ENCODE measurements at places on chromosomes 12 and 14.

DNA sequence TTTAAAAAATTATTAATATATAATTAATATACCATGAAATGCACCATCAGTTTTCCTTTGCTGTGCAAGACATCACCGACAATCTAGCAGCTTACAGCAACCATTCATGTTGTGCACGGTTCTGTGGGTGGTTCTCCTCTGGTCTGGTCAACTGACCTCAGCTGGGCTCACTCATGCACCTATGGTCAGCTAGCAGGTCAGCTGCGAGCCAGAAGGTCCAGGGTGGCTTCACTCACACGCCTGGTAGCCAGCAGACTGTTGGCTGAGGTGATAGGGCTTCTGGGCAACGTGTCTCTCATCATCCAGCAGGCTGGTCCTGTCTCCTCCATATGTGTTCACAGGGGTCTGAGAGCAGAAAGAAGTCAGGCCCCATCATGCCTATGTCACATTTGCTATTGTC is 210.4 kb downstream of the KIF26A start:
- no peak for DNase-seq

- no peak for DNase-seq
Observed at GRCh38 chr12:119208626-119209061, 29.9 kb downstream of the HSPB8 start.

- no peak for DNase-seq
Observed at GRCh38 chr12:19302100-19302640, 137.1 kb upstream of the AEBP2 start.

GRCh38 chr12:45434094-45434493 is 218.2 kb downstream of the ANO6 start:
- no peak for DNase-seq

DNA sequence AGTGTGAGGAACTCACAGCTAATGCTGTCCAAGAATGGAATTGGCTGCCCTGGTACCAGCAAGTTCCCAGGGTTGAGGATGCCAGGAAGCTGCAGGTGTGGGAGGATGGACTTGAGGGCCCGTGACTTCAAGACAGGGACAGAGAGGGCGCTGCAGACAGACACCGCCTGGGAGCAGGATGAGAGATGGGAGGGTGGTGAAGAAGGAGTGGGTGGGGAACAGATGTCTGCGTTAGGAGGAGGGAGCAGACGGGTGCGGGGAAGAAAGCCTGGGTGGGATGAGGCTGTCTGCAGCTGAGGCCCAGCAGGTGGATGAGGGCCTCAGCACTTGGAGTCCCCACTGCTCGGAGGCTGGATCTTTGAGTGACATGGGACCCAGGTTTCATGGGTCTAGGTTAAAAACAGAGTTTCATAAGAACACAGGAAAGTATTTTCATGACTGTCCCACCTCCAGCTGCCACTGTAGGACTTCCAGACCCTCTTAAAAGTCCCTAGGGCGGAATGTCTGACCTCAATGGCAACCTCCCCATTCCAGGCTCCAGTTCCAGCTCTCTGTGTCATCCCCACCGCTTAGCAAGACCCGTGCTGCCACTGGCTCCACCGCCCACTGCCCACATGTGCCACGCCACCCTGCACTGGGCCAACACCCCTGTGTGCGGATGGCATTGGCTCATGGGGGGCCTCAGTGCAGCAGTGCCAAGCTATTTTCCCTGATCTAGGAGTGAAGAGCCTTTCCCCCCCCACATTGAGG is 70.3 kb upstream of the SCN8A start:
- no peak for DNase-seq

DNA sequence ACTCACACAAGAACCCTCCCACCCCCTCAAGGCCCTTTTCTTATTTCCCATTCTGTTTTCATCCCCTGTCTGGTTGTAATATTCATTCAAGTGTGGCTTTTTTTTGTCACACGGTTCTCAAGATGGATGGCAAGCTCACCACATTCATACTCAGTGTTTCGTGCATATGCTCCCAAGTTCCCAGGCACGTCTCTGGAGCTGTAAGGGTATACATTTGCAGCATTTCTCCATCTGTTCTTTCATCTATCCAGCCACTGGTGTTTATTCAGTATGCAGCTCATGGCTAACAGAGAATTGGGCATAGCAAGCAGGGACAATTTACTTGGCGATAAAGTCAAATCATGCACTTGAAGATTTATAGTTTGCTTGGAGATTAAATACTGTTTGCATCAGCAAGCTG is 212.1 kb downstream of the GRIN2B start:
- DNase-seq = no peak

- no peak for DNase-seq
Observed at GRCh38 chr12:103397536-103397935, 98.2 kb downstream of the C12orf42 start.

GRCh38 chr12:81992461-81992860 is 233.3 kb upstream of the PPFIA2 start:
- no peak for DNase-seq

- no peak for DNase-seq
Observed at GRCh38 chr12:5071496-5071895, 27.8 kb downstream of the KCNA5 start.

DNA sequence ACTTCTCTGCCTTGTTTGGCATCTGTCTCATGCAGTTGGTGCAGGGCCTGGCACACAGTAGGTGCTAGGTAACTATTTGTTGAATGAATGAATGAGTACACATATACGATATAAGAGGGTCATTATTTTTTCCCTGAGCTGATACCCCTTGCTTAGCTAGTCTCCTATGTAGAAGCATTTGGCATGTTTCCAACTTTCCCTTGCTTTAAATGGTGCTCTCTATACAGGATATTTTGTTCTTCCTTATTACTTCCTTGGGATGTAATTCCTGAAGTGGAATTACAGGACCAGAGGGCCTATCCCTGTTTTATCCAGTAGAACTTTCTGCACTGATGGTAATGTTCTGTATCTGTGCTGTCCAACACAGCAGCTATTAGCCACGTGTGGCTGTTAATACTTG is 250.1 kb upstream of the PWP1 start:
- no peak for DNase-seq

DNA sequence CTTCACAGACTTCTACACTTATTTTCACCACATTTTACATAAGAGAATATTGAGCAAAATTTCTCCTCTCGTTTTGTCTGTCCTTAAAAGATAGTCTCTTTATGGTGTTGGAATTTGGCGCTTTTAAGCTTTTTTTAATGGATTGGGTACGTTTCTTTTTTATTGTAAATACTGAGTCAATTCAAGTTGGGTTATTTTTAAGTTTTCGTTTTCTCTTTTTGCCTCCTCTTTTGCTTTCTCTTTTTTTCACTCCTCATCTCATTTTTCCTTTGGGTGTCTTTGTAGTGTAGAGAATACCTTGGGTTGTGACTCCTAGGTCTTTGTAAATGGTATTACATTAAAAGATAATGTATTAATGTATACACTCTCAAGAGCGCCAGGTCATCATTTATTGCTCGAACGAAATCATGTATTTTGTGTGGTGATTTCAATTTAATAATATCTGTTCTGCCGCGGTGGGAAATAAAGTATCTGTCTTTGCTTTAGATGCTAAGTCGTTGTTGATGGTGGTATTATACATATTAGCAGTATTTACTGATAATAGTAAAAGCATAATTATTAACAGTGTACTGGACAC is 845 bp downstream of the TMX1 start:
- no peak for DNase-seq

- DNase-seq = no peak
Observed at GRCh38 chr12:47114481-47114892, 34.7 kb upstream of the AMIGO2 start.

DNA sequence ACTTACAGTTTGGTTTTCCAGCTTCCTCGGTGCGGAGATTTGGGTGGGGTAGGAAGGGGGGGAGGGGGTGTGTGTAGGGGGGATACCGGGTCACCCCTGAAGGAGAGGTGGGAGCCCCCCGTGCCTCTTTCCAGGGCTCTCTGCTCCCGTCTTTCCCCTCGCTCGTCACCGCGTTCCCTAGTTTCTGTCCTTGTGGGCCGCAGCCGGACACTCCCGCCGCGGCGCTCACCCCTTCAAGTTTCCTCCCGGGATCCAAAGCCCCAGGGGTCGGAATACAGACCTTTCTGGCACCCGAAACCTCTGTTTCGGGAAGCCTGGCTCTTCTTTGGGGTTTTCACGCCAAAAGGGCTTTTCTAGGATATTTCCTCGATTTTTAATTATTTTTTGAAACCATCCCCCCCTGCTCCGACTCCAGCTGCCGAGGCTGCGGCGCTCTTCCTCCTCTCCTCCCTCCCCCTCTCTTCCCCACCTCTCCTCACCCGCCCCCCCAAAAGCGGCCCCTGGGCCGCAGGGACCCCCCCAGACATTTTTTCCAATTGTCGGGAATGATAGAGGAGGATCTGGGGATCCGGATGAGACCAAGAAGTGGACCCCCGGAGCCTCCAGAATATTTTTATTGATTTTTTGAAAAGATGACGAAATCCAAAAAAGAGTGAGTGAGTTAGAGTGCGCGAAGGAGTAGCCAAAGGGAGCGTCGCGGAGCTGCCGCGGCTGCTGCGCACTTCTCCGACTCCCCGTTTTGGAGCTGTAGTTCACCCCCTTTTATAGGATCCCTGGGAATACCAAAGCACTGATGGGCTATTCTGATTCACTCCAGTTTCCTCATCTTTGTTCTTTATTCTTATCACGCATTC is 1.7 kb downstream of the CCND2 start:
- no peak for DNase-seq

DNA sequence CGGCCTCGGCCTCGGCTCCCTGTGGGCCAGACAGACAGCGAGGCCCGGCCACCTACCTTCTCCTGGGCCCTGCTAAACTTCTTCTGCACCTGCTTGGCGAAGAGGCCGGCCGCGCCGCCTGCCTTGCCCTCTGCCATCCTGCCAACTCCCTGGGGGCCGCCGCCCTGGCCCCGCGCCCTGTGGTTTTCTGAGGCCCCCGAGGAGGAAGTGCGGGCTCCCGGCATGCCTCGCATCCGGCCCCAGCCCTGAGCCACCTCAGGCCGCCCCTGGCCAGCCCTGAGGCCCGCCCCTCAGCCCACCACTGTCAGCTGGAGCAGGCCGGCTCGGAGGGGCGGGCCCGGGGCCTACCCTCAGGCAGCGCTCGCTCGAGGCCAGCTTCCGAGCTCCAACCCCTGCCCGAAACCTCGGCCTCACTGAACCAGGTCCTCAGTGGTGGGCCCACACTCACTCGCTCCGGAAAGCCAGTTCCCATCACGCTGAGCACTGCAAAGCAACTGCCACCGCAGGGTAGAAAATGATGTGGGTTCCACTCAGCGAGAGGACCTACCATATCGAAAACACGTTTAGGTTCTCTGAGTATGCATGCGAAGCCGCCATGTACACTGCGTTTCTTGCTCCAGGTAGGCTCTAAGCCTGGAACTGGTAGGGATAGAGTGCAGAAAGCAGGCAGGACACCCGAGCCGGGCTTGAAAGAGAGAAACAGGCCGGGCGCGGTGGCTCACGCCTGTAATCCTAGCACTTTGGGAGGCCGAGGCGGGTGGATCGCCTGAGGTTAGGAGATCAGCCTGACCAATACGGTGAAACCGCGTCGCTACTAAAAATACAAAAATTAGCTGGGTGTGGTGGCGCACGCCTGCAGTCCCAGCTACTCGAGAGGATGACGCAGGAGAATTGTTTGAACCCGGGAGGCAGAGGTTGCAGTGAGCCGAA is at the start of gene BIN2:
Gene BIN2, minus strand, starts transcription at position 209 of the 930 bp plus-strand sequence. Its CDS starts 72 bp downstream, at position 137.
- no peak for DNase-seq

- DNase-seq = no peak
Observed at GRCh38 chr12:111635524-111635923, 36.4 kb upstream of the ATXN2 start.

DNA sequence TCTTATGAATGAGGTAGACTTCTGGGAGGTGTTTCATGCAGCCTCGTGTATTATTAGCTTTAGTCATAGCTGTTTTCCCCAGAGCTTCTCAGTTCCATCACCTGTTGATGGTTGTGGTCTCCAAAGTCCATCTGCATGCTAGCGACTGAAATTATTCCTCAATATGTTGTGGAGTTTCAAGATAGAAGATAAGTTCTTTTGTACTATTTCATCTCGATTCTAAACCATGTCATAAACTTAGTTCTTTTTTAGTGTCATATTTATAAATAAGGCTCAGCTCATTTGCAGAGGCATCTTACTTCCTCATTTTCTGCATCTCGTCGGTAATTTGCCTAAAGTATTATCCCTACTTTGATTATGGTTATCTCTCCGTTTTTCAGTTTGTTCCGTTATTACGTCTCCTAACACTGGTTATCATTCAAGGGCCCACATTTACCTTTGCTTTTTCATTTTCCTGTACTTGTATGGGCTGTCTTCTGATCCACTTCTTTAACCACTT is 119.1 kb downstream of the ITPR2 start:
- DNase-seq = no peak

DNA sequence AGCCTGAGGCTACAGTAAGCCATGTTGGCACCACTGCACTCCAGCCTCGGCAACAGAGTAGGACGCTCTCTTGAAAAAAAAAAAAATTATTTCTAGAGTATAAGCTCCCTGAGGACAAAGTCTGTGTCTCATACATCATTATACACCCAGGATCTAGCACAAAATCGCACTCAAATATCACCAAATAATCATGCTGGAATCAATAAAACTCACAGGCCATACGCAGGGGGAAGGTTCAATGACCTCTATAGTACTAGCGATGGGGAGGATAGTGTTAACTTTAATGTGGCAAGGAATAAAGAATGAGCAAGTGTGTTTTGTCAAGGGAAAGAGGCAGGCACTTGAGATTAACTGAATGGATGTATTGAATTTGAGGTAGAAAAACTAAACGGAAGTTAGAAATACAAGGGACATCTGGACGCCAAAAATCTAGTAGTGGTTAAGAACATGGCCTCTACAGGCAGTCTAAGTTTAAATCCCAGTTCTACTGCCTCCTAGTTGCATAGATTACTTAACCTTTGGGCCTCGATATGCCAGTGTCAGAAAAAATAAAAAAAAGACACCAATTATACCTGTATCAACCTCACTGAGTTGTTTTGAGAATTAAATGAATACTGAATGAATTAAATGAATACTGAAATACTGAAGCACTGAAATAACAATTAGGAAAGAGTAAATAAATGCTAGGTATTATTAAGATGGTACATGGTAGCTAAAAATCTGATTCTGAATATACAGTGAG is 4.4 kb upstream of the AP4S1 start:
- no peak for DNase-seq

GRCh38 chr12:55724226-55724939 is 4.2 kb downstream of the RDH5 start:
- peak; percentile 34 for DNase-seq

- DNase-seq = no peak
Observed at GRCh38 chr12:25054783-25055144, 105.9 kb upstream of the BCAT1 start.

GRCh38 chr12:75630091-75630490 is 118.7 kb upstream of the KRR1 start:
- no peak for DNase-seq

- DNase-seq = no peak
Observed at GRCh38 chr12:131266591-131267467, 313.1 kb downstream of the ADGRD1 start.

DNA sequence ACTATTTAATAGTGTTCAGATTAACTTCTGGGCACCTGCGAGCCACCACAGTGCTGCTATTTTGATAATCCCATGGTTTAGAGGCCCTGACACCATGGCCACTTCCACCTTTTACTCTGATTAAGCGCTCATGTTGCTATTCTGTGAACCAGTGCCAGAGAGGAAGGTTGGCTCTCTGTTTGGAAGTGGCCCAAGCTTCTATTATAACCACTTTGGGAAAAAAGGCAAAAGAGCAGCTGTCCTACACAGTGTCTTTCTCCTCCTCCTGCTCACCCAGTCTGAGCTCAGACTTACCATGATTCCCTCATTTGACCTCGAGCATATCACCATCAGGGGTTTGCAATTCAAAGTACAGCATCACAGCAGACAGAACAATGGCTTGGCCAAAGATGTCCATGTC is 23.3 kb downstream of the DYRK2 start:
- no peak for DNase-seq

- no peak for DNase-seq
Observed at GRCh38 chr14:90732718-90733117, 83.5 kb downstream of the TTC7B start.
